H4 (cell line): ENCODE measurements at places on chromosomes 11 and 22. TPM values are rescaled to one million over a fixed set of nuclear protein-coding genes. Genes with fewer than 3 reads are reported as not detected.
A peak's percentile ranks its signal among the peaks of the same experiment; 100 is the strongest.

Gene MALAT1
- 168 and 177 TPM in 2 replicates for total RNA-seq

Gene HTR3A
- not detected in 2 replicates for total RNA-seq

Gene SNX32
- total RNA-seq, result not detected in 2 replicates

DNA sequence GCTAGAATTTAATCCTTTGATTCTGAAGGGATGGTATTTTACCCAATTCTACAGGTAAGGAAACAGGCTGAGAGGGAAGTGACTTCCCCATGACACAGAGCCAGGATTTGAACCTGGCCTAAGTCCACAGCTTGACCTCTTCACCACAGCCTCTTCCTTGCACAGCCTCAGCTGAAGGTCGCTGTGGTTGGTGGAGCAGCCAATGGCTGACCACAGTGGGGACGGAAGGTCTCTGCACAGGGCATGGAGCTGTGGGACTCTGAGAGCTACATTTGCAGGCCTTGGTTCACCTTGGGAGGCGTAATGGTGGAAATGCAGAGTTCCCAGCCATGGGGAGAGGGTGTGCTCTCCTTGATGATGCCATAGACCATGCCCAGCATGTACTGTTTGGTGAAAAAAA, 295.0 kb downstream of the DDX10 start:
- no peak for DNase-seq

- DNase-seq, result no peak
Observed at GRCh38 chr22:27628891-27629631, 172.5 kb downstream of the MN1 start.

DNA sequence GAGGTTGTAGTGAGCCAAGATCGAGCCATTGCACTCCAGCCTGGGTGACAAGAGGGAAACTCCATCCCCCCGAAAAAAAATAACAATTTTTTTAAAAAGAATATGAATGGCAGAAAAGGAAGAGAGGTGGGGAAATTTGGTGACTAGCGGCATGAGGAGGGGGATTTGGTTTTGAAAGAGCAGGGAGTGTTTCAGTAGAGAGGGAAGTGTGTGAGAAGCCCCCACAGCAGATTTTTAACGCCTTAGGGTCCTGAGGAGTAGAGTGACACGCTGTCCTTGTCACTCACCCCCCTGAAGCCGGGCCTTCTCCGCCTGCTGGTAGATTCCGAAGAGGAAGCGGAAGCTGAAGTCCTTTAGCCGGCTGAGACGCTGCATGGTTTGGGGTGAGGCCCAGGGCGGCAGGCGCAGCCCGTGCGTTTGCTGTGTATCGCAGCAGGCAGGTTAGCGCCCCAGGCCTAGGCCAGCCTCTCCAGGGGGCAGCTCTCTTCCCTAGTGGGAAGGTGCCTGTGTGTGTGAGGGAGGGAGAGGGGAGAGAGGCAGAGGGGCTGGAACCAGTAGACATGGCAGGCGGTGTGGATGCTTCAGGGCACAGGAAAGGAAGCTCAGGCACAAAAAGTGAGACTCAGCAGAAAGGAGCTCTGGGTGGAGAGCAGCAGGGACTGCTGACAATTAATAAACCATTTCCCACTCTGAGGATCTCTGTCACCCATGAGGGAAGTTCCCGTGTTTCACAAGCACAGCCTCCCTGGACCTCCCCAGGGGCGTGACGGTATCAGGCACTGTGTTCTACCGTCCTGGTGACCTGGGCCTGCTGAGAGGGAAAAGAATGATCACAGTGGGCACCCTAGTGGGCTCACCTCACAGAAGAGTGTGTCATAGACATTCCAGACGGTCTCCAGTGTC, 3.9 kb downstream of the ACP2 start:
- no peak for DNase-seq

DNA sequence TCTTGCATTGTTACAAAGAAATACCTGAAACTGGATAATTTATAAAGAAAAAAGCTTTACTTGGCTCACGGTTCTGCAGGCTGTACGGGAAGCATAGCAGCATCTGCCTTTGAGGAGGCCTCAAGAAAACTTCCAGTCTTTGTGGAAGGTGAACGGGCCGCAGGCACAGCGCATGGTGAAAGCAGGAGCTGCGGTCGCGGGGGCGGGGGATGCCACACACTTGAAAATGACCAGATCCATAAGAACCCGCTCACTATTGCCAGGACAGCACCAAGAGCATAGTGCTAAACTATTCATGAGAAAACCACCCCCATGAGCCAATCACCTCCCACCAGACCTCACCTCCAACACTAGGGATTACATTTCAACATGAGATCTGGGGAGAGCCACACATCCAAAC, 45.6 kb upstream of the SEPTIN5 start:
- DNase-seq, result no peak

- no peak for DNase-seq
Observed at GRCh38 chr11:116199182-116199581, 573.6 kb downstream of the BUD13 start.

DNA sequence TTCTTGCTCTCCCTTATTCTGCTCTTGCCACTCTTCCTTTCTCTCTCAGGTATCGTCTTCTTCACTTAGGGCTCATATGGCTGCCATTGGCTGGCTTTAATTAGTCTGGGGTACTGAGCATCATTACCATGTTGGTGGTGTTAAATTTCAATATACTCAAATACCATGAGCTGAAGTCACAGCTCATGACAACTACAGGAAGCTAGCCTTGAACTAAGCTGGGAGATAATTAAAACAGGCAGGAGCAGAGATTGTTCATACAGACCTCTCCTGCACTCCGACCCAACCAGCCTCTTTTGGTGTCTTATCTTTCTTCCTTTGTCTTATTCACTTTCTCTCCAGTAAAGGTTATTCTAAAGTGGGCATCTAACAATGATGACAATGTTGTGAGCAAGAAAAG, 130.9 kb upstream of the BLID start:
- no peak for DNase-seq

DNA sequence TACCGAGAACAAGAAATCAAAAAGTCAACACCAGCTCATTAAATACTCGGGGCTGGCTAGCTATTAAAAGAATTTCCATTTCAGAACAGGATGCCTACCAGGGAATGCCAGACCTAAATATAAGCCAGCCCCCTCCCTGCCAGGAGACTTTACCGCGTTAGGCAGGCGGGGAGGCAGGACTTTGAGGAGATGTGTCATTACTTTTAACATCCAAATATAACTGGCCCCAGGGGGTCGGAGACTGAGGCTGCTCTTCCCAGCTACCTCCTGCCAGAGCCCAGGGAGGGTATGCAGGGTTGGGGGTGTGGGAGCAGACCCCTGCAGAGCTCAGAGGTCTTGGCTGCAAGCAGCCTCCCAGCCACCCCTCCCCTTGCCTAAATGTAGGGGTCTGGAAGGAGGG, 183.5 kb downstream of the DSCAML1 start:
- no peak for DNase-seq

DNA sequence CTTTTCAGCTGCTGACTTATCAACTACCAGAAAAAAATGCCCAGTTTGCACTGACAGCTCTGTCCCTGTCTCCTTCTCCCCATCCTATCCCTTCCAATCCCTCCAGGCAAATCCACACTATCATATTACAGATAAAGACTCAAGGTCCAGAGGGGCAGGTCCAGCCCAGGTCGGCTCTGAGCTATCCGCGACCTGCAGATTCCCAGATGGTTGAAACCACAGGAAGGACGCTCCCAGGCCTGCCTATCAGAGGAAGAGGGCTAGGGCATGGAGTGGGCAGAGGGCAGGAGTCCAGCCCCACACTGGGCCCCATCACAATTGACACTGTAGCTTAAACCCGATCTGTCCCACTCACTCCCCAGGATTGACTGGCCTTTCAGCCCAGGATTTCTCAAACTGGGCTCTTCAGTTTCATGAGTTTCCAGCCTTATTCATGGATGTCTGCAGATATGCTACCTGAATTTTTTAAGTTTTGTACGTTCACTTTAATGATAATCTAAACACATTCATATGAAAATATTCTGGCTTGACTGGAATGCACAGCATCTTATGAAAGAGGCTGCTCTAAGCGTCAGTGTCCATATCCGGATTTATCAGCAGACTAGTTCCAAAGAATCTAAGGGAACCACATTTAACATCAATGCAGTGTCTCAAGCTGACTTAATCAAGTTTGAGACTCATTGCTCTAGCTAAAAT, 16.4 kb upstream of the FCHSD2 start:
- no peak for DNase-seq

GRCh38 chr11:118928101-118928869, 2.6 kb upstream of the BCL9L start:
- peak; percentile 90 for DNase-seq

GRCh38 chr11:86688398-86689179, 16.2 kb upstream of the ME3 start:
- peak; percentile 62 for DNase-seq

DNA sequence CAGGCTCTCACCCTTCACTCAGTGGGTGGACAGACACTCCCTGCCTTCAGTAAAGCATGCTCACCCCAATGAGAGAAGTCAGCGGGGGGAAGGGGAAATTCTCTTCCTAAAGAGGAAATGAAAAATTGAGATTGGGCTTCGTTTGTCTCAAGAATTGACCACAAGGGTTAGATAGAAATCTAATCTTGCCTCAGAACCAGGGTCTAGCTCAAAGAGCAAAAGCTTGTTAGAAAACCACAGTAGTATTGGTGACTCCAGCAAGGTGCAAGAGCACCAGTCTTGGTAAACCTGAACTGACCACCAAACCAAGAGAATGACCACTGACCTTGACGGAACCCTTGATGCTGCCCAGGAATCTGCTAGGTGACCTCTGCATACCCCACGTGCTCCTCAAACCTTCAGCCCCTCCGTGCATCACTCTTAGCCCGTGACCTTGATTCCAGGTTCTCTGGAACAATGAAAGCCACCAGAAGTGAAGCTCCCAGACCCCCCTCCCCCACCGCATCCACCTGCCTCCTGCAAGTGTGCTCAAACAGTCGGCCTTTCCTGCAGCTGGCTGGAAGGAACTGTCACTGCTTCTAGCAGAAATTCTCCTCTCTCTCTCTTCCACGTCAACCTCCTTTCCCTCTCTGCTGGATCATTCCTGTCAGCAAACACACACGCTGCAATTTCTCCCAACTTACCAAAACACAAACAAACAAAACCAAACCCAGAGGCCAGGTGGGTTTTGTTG, 3.1 kb upstream of the TMA7B start:
- no peak for DNase-seq

DNA sequence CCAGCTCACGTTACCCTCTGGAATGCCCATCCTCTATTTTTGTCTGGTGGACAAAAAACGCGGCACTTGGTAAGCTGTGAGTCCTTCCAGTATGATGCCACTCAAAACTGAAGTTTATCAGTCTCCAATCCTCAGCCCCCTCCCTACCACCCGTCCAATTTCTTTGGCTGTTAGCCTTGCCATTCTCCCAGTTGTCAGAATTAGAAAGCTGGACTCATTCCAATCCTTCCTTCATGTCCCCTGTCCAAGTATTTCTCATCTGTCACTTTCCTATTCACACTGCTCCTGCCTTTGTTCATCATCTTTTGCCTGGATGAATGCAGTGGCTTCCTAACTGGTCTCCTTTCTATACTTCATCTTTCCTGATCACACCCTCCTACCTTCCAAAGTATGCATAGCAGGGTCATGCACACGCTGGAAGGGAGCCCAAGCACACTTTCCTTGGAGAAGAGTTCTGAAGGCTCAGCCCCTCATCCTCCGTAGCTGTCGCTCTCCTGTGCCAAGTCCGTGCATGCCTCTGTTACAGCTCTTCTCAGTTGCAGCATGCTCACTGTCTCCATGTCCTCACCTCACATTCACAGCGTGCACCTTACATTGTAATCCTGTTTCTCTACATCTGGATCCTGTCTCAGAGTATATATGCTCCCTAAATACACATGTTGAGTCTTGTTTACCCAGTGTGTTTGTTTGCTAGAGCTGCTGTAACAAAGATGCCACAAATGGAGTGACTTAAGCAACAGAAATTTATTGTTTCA, 19.4 kb downstream of the APLP2 start:
- no peak for DNase-seq

- peak; percentile 88 for DNase-seq
Observed at GRCh38 chr11:67370351-67371076, 2.9 kb downstream of the CLCF1 start.

DNA sequence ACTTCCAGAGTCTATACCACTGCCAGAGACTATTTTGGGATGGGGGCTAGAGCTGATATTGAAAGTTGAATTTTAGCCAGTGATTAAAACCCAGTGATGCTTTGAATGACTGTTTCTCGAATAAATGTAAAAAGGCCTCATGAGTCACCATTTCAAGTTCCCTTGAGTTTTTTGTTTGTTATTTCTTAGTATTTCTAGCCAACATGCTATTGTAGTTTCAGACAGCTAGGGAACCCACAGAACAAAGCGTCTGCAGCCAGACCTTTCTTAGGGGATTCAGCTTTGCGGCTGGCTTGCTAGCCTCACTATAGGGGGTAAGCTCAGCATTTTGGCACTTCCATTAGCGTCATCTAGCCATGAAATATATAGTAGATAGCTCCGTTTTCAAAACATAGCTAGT, 66.5 kb downstream of the DBX1 start:
- no peak for DNase-seq

DNA sequence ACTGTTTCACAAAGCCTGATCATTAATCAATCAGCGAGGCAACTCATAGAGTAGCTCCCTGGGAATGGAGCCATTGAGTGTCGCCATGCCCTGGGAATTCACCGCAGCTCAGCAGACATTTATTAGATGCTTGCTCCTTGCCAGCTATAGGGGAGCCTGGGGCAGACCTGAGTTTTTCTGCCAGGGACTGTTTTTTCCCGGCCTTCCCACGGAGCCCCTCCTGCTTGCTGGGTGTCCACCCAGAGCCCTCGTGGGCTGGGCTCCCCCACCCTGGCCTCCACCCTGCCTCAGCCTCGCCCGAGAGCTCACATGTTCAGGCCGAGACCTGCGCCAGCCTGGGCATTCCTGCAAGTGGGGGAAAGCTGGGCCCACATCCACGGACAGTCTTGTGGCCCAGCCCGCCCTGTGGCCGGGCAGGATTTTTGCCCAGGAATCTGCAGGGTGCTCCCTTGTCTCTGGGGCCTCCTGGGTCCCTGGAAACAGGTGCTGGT, 64.9 kb downstream of the SMIM38 start:
- DNase-seq, result no peak

DNA sequence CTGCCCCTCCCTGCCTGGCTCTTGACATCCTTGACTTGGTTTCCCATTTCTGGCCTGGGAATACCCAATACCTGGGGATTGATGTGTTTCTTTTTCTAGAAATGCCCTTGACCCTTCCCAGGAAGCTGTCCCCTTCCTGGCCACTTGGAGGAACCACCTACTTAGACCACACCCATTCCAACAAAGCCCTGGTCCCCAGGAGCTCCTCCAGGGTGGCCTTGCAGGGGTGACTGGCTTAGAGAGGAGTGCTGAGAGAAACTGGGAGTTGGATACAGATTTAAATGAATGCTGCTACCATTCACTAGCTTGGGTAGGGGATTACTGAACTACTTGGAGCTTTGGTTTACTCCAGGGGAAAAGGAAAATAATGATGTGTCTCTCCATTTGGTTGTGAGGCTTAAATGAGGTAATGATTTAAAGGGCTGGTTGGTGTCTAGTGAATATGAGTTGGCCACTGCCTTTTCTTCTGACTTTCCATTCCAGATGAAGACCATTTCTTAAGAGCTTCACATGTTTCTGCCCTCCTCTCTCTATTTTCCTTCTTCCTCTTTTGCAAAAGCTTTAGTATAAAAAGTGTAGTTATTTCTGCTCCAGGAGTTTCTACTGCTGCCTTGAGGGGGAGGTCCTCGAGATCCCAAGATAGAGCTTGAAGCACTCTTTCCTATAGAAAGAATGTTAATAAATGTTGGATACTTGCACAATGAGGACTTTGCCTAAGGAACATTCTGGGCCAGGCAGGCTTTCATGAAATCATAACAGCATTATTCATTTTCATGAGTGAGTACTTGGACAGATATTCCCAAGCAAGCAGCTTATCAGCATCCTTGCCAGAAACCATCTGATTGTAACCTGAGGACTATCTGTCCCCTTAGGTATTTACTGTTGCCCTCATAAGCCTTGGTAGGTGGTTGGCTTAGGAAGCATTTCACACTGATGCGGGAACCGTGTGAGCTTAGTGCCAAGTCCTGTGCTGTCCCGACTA, 22.4 kb downstream of the PANX1 start:
- no peak for DNase-seq
